Left cardiac atrium (tissue), 4 donors: ENCODE measurements at places on chromosomes 7 and 10.

DNA sequence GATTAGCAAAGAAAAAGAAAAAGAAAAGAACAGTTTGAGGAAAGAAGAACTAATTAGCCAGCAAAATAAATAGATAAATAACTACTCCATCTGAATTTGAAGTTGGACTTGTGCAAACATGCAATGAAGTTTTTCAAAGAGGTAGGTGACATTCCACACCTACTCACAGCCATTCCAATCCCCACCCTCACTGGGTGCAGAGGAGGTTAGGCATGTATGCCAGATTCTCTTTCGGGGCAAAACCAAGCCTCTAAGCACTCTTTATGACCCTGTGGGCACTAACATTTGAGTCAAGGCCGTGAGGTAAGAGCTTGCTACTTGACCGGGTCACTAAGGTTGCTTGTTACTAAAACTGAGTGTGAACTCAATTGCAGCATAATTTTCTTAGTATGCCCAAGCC, 108.4 kb upstream of the SEMA3A start:
- no peak for DNase-seq

- no peak for DNase-seq
These were observed 61.1 kb downstream of the KCNMA1 start for GRCh38 chr10:77576444-77577032.

DNA sequence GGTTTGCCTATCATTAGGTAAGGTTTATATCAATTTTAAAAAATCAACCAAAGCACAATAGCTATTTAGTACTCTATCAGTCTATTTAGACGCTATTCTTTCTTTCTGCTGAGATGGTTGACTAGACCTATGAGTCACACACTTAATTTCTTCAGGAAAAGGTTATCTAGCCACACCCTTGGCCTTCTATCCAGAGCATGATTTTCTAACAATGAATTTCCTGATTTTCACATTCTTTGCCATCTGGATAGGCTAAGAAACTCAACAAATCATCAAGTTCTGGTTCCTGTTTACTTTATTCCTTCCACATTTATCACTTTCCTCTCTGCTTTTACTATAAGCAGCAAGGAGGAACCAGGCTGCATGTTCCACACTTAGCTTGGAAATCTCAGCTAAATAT, 8.1 kb downstream of the PRPS1L1 start:
- DNase-seq = no peak

DNA sequence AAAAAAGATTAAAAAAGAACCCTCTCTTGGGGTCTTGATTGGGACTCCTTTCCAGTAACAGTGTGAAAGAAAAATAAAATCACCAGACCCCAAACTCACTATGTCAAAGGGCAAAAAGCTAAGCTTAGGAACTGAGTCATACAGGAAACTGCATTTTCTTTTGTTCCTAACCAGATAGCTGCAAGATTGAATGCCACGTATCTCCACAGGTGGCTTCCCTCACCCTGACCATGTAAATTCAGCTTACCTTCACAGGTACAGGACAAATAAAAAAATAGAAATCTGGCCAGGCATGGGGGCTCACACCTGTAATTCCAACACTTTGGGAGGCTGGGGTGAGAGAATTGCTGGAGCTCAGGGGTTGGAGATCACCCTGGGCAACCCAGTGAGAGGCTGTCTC, 32.5 kb upstream of the EIF4H start:
- no peak for DNase-seq

- no peak for DNase-seq
These were observed 4.5 kb downstream of the ZPBP start for GRCh38 chr7:50088463-50089129.

- DNase-seq = no peak
These were observed 137.9 kb upstream of the PPIF start for GRCh38 chr10:79209340-79209739.

DNA sequence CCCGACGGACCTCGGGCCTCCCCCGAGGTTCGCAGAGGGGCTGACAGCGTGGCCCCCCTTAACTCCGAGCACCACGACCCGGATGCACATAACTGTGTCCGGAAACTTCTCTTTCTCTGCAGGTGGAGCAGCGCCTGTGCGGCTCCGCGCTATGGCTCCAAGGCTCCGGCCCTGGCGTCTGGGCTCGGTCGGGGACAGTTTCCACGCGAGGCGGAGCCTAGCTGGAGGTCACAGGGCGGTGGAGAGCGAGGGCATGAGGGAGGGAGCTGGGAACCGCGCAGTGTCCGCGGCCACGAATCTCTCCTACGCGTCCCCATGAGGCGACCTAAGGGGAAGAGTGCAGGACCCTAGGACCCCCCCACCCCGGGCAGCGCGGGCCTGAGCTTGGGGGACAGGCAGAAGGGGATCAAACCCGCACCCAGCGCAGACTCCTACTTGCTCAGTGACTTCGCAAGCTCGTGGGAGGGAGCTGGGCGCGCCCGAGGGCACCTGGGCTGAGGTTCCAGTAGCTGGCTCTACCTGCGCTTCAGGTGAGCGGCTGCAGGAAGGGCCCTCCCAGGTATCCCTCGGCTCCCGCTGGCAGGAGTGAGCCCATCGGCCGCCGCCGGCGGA, 8.6 kb upstream of the MNX1 start:
- DNase-seq = no peak

DNA sequence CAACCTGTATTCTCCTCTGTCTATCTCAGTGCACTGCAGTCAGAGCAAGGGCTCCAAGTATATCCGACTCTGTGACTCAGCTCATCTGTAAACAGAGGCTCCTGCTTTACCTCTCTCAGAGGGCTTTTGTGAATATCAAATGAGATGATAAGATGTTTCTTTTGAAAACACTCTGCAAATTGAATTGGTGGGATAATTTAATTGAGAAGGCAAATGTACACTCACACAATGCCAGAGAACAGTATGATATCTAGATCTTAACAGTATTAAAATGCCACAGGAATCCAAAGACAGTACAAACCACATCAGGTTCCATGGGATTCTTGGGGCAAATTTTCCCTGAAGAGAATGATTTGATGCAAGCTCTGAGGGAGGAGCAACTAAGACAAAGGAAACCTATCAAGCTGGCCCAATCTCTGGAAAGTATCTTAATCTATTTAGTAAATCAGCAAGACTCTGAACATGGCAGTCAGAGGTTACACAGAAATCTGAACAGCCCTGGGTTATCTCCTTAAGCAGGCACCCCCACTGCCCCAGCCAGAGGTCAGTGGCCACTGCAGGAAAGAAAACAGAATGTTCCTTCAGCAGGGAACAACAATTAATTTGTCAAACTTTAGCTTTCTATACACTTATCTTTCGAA, 45.9 kb downstream of the DOCK4 start:
- DNase-seq = peak; percentile 36

GRCh38 chr7:94907026-94907810, at the start of gene PPP1R9A:
Gene PPP1R9A (plus strand): TSS chr7:94907594. CDS start chr7:94910114, 2,520 bp downstream.
- DNase-seq = peak; percentile 48
